ENCODE measurements at places on chromosomes 6 and 20.

GRCh38 chr20:36501367-36502006, 39.8 kb upstream of the MYL9 start:
- no peak for DNase-seq

DNA sequence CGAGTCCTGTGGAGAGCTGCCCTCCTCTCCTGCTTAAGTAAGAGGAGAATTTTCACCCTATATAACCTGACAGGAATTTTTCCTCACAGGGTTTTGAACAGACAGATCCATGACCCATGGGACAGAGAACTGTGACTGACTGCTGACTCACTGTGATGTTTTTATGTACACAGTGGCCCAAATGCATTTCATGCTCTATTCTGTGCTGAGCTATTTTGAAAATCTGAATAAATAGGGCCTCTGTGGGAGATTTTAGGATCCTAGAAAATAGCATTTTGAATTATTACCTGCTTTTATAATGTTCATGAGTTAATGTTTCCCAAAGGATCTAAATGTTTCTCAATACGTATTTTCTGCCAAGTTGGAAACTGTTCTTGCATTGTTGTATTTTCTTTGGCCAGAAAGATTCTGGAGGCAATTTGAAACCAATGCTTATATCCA, 577.4 kb downstream of the HTR1B start:
- DNase-seq = no peak

GRCh38 chr6:44025226-44025625, 102.0 kb downstream of the MRPL14 start:
- no peak for DNase-seq

DNA sequence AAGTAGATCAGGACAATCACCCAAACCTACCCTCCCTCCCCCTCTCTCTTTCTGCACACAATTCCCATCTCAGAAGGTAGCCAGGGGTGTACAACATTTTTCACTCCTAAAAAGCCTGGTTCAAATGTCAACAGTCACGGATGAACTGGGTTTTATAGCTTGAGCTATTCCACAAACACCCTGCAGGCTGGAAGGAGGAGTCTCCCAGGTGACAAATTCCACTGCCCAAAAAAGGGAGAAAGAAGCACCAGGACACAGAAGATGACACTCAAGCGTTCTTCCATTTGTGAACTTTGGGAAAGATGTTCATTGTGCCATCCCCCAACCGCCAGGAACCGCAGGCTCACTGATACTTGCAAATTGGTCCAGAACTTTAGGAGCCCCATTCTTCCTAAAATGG, 111.5 kb upstream of the NFATC2 start:
- no peak for DNase-seq

DNA sequence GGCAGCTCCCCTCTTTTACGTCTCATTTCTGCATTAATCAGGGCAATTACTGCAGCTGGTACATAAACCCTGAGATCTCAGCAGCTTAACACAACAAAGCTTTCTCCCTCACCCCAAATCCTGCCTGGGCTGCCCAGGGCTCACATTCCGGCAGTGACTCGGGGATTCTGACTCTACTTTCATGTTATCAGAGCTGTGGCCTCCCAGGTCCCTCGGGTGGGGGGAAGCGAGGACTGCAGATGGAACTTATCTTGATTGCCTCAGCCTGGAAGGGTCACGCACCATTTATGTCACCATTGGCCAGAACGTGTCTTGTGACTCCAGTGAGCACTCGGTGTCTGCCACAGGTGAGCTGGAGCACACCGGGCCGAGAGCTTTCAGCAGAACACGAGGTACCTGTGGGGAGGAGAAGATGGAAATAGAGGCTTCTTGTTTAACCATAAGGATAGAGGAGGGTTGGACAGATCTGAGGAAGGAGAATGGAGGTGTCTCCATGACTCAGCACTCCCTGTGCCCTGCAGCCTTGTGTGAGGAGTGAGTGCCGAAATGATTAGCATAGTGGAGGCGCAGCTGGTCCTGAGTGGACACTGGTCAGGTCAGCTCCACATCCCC, 88.5 kb upstream of the EXOC2 start:
- DNase-seq = no peak

GRCh38 chr6:57108691-57109090, 18.7 kb downstream of the ZNF451 start:
- no peak for DNase-seq

DNA sequence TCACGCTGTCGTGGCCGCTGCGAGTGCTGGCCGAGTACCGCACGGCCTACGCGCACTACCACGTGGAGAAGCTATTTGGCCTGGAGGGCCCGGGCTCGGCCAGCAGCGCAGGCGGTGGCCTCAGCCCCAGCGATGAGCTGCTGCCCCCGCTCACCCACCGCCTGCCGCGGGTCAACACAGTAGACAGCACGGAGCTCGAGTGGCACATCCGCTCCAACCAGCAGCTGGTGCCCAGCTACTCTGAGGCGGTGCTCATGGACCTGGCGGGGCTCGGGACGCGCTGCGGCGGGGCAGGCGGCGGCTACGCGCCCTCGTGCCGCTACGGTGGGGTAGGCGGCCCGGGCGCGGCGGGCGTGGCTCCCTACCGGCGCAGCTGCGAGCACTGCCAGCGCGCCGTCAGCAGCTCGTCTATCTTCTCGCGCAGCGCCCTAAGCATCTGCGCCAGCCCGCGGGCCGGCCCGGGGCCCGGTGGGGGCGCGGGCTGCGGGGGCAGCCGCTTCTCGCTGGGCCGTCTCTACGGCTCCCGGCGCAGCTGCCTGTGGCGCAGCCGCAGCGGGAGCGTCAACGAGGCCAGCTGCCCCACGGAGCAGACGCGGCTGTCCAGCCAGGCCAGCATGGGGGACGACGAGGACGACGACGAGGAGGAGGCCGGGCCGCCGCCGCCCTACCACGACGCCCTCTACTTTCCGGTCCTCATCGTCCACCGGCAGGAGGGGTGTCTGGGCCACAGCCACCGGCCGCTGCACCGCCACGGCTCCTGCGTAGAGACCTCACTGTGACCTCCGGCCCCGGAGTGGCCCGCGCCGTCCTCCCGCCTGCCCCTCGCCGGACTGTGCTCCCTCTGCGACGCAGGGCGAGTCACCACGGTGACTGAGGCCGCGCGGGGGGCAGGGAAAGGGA, 5.7 kb downstream of the TMEM151B start:
- DNase-seq = no peak

DNA sequence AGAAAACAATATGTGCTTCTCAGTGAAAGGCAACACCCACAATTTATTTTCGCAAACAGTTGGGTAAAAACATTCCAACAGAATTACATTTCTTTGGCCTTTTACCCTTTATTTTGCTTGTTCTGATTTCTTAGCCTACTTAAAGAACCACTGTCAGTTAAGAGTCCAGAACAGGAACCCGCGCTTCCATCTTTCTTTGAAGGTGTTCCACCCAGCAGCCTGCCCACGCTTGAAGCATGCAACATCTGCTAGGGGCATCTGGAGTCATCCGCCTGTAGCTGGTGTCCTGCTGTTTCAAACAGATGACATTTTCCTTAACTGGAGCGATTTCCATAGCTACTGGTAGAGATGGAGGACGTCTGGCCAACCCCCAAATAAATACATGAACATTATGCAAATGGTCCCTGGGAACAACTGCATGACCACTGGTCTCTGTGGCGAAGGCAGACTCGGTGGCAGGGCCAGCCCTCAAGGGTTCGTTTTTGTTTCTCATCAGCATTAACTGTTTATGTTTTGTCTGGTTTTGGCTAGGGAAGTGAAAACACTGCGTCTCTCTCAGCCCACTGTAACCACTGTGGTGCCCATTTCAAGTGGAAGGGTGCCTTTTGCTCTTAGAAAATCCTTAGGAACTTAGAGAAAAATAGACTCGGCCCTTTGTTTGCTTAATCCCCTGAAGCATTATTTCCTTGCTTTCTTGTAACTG, 51.6 kb downstream of the LAMA4 start:
- no peak for DNase-seq

DNA sequence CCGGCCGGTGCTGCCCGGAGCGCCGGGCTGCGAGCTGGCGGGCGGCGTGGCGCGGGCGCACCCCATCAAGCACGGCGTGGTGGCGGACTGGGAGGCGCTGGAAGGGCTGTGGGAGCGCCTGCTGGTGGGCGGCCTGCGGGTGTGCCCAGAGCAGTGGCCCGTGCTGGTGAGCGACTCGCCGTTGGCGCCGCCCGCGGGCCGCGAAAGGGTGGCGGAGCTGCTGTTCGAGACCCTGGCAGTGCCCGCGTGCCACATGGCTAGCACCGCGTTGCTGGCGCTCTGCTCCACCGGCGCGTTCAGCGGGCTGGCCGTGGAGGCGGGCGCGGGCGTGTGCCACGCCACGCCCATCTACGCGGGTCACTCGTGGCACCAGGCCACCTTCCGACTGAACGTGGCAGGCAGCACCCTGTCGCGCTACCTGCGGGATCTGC, 517 bp downstream of the ACTL10 start:
- peak; percentile 35 for DNase-seq

GRCh38 chr20:46362921-46363867, 43.2 kb downstream of the ELMO2 start:
- no peak for DNase-seq

- no peak for DNase-seq
Measured at GRCh38 chr6:170423030-170423429, 116.5 kb downstream of the FAM120B start.

GRCh38 chr20:58822149-58822548, 28.6 kb downstream of the GNAS-AS1 start:
- DNase-seq = no peak

- DNase-seq = peak; percentile 40
Measured at GRCh38 chr20:45445805-45446562, 23.6 kb upstream of the WFDC2 start.

- no peak for DNase-seq
Measured at GRCh38 chr6:16850681-16851026, 89.4 kb upstream of the ATXN1 start.

GRCh38 chr6:155333414-155333813, 19.1 kb upstream of the TFB1M start:
- DNase-seq = peak; percentile 18

- DNase-seq = no peak
Measured at GRCh38 chr6:124423621-124424020, 538.6 kb upstream of the RNF217 start.

DNA sequence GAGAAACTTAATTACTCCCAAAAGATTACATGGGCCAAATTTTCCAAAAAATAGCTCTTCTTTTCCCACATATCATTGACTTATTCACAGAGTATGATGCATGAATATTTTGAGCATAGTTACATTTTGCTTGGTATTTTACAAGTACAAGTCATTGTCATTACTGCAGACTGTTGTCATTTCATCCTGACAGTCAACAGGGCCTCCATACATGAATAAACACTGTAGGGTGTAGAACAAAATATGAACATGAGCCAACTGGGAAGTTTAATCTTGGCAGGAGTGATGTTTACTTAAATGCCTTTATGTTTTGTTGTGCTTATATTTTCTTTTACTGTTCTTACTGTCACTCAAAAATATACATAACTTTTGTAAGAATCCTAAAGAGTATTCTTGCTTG, 340.7 kb downstream of the ADGRB3 start:
- DNase-seq = no peak

GRCh38 chr6:168097221-168097620, 18.2 kb upstream of the FRMD1 start:
- DNase-seq = no peak

- DNase-seq = no peak
Measured at GRCh38 chr6:159910342-159910741, 19.6 kb downstream of the MAS1 start.

DNA sequence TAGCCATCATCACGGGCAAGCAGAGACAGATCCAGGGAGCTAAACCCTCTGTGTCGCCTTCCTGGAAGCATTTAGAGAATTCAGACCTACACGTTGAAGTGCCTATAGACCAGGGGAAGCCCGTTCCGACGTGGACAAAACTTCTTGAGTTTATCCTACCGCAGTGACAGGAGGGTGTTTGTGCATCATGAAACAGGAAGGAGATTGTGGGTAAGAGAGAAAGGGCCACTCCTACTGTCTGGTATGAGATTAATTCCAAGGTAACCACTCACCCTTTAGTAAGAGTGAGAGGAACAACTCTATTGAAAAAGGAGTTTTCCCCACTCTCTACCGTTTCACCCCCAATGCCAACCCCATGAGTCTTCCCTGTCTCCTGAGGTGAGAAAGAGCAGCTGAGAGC, 133.7 kb downstream of the TFAP2C start:
- DNase-seq = no peak

DNA sequence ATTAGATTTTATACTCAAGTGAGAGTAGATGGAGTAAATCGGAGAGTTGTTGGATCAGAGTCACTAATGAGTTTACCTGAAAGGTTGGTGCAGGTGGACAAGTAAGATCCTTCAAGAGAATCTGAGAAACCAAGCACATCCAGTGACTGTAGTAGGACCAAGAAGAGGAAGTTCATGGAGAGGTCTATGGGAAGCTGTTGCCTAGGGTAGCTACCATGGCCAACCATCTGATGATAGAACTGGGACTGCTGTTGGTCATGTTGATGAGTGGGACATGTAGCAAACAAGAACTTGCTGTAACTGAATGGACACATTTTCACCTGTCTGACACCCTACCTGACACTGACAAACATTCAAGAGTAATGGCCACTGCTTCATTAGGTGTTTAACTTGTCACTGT, 11.3 kb upstream of the ADGB start:
- DNase-seq = no peak

DNA sequence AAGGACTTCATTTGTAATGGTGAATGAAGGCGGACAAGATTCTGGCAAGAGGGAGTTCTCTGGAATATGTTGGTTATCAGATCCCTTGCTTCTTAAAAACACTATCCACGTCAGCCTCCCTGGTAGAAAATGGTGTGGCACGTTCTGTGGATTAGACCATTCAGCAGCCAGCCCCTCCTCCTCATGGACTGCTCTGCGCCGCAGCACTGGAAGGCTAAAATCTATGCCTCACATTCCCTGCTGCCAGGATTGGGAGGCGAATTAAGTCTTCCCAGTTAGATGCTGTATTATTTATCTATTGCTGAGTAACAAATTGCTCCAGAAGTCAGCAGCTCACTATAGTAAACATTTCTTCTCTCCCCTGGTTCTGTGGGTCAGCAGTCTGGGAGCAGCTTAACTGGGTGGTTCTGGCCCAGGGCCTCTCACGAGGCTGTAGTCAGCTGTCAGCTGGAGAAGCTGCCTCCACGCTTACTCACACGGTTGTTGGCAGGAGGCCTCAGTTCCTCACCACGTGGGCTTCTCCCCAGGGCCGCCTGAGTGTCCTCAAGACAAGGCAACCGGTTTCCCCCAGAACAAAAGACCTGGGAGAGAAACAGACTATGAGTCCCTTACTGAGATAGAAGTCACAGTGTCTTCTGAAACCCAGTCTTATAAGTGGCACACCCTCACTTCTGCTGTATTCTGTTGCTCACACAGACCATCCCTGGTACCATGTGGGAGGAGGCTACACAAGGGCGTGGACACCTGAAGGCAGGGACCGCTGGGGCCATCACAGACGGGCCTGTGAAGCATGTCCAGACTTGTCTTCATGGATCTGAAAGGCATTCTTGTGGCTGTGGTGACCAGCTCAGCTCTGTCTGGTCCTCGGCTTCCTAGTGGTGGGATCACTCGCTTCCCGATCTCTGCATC, 101.0 kb downstream of the NRN1 start:
- no peak for DNase-seq

GRCh38 chr6:163668061-163668426, 253.5 kb downstream of the QKI start:
- DNase-seq = no peak
